ENCODE measurements at places on chromosomes 3 and 15.
A peak's percentile ranks its signal among the peaks of the same experiment; 100 is the strongest.

GRCh38 chr15:62928242-62928999 lies 114.1 kb upstream of the TPM1 start:
- DNase-seq: no peak

DNA sequence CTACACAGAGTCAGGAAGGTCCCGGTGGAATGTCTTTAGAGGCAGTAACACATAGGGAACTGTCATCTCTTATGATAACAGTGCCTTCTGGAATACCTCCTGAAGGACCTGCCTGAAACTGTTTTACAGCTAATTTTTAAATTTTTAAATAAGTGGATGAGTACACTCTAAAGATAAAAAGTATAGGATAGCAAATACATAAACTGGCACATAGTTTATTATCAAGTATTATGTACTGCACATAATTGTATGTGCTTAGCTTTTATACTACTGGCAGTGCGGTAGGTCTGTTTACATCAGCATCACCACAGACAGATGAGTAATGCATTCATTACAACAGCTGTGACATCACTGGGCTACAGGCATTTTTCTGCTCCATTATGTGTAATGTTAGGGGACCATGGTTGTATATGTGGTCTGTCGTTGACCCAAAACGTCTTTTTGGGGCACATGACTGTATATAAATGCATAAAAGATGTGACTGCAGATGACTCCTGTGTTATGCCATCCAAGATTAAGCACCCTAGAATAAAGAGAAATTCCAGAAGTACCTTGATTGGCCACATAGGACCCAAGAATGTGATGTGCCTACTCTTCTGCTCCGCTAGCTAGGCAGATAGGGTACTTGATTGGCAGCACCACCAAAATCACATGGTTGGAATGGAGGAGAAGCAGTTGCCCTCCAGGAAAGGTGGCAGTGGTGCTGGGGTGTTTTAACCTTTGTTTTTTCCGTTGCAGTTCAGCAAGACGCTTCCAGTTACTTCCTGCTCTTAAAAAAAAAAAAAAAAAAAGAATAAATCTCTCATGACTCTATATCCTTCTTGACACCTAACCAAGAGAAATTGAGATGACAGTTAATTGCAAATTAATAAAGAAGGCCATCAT lies 3.3 kb downstream of the VPS8 start:
- peak; percentile 15 for DNase-seq

- no peak for DNase-seq
These were observed 3.1 kb upstream of the CFAP20DC start for GRCh38 chr3:59052803-59053411.

DNA sequence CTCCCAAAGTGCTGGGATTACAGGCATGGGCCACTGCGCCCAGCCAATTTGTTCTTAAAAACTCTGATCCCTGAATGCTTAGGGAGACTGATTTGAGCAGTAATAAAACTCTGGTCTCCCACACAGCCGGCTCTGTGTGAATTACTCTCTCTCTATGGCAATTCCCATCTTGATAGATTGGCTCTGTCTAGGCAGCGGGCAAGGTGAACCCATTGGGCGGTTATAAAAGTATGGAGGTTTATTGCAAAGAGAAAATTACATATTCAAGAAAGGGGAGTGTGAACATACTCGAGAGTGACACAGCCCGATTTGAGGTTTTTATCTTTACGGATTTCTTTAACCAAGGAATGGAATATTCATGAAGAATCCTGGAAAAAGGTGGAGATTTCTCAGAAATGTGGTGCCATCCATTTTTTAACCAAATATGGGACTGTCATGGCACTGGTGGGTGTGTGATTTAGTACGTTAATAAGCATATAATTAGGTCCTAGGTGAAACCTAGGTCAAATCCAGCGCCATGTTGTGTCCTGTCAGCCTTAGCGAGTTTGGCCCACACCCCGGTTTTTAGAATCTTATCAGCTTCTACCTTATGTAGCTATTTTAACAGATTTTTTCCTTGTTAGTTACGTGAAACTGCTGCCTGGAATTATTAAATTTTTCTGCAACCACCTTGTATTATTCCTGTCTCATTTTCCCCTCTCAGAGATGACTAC lies 7.2 kb upstream of the GMPS start:
- DNase-seq: no peak

DNA sequence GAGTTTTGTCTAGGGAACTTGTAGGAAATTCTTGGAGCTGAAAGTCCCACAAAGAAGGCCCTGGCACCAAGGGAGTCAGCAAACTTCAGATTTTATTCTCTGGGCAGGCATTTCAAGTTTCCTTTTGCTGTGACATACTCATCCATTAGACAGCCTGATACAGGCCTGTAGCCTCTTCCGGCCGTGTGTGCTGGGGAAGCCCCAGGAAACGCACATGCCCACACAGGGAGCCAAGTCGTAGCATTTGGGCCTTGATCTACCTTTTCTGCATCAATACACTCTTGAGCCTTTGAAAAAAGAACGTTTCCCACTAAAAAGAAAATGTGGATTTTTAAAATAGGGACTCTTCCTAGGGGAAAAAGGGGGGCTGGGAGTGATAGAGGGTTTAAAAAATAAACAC lies 15.0 kb downstream of the TIGIT start:
- DNase-seq: no peak

DNA sequence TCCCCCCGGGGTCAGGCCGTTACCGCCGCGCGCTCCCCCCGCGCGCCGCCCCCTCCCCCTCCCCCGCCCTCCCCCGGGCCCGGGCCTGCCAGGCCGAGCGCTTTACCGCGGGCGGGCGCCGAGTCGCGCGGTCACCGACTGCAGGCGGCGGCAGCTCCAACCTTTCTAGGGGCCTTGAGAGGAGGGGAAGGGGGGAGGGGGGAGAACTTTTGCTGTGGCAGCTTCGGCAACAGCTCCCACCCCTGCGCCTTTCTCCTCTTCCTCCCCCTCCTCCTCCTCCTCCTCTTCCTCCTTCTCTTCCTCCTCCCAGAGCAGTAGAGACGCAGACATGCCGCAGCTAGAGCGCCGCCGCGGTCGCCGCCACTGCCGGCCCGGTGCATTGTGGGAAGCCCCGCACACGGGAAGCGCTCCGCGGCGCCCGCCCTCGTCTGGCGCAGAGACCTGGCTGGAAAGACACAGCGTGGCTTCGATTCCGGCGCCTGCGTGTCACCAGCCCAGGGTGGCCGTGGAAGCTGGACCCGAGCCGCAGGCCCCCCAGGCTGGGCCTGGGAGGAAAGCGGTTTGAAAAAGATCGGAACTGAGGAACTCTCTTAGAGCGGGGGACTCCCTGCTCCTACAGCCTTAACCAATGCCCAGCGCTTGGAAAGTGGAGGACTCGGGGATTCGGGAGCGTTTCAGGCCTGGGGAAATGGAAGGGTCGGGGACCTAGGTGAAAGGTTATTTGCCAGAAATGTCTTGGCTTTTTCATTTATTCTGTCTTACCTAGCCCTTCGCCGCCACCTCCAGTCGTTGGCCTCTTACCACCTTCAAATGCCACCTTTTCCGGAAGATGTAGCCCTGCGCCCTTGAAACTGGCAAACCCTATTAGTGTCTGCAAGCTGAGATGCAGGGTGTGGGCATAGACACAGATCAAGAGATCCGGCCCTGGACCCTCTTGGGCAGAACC lies at the start of gene ZNF148:
Gene ZNF148, minus strand, starts transcription at position 330 of the 946 bp plus-strand sequence. CDS start 61,685 bp downstream, outside the sequence.
- no peak for DNase-seq
